ENCODE measurements at places on chromosomes 2 and 18.

DNA sequence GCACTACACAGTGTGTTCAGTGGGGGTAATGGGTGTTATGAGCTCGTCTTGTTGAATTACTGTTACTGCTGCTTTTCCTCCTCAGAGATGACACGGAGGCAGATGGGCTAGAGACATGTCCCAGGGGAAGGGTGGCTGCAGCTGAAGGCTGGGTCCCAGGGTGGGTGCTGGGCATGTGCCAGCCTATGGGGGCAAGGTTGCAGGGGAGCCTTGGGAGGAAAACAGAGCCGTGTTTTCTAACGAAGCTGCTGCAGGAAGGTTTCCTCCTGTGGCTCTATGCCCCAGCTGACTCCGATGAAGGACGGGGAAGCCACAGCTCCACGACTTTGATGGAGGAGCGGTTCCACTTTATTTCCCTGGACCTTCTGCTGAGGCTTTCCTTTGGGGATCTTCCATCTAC is 42.4 kb downstream of the ASB18 start:
- no peak for DNase-seq

GRCh38 chr18:62081761-62082294 is 105.0 kb downstream of the PIGN start:
- DNase-seq: no peak

DNA sequence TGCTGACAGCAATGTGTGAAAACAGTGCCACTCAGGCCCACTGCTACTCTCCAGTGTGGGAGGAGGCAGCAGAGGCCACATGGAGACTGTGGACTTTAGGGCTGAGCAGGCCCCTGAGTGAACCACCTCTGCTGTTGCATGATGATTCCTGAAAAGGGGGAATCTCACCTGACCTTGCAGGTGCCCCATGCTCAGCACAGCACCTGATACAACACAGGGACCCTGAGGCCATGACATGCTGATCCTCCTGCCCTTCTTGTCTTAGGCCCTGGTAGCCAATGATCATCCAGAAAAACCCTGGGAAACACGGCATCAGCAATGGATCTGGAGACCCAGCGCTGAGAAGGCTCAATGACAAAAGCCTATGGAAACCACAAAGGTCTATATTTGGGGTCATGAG is 446.8 kb upstream of the MYT1L start:
- DNase-seq: peak; percentile 55

DNA sequence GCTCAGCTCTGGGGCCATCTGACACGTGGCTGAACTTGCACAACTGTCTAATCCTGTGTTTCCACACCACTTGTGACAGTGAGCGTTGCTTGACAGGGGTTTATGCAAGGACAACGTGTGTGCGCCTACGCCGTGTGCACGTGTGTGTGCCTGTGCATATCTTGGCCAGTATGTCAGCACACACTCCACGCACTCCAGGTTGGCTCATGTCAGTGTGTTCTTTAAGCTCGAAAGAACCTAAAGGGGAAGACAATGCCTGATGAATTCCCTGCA is 85.6 kb upstream of the SALL3 start:
- DNase-seq: no peak

DNA sequence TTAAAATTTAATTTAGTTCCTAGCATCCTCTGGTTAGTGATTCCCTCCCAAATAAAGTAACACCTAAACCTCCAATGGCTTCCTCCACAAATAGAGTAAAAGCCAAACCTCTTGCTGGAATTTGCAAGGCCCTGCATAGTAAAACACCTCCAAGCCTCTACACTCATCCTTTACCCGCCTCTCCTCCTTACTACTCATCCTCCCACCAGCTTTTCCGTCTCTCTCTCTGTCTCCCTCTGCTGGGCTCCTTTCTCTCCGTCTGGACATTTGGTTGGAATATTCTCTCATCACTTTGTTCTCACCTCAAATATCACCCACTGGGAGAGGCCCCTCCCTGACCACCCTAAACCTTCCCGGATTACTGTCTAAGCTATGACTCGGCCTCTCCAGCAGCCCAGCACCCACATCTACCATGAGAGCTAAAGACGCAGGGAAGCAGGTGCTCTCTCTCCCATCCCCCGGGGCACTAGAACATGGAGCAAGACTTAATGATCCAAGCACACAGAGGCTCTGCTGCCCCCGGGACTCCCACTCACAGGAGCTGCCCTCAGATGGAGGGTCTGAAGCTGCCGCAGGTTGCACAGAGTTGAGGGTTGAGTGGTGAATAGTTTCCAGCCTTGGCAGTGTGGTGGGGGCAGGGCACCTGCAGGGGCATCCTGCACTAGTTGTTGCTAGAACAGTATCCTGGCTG is 167.2 kb downstream of the FBXO15 start:
- peak; percentile 79 for DNase-seq

DNA sequence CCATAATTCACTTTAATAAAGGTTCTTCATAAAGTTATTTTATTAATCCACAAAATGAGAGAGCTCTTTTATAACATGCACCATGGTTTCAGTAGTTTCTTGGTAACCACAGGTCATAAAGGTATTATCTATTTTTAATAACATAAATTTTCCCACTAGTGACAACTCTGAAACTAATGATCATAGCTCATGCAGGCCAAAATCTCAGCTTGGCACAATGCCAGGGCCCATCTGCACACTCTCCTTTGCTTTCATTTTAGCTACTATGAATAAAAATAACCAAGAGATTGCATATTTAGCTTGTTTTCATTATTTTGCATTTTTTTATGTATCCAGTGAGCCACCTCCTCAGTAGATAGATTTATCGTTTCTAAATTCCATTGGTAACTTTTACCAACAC is 691.8 kb upstream of the CHAC2 start:
- no peak for DNase-seq

- DNase-seq: no peak
Measured at GRCh38 chr18:59386909-59387686, 28.0 kb upstream of the LMAN1 start.
